ENCODE measurements at places on chromosomes 16 and 17.

DNA sequence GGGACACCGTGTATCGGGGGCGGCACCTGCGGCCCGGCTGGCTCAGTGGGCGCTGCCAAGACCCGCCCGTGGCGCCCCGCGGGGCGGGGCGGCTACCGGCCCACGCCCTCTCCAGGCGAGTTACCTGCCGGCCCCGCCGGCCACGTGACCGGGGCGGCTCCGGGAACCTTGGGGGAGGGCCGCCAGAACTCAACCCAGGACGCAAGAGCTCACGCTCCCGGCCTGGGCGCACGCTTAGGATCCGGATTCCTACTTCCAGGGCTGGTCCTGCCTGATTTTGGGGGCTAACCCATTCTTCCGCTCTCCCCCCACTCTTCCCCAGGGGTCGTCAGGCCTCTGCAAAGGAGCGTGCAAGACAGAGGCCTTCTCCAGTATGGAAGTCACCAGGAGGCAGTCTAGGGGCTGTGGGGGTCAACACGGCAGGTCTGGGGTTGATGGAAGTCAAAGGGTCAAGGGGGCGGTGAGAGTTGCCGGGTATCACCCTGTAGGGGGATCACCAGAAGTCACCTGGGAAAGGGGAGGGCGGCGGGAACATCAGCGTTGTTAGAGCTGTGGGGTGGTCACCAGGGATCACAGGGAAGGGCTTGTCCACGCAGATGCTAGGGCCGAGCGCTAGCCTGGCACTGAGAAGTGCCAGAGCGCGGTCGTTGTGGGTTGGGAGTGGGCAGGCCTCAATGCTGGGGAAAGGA lies 354 bp upstream of the ESRP2 start:
- DNase-seq: peak; percentile 22

DNA sequence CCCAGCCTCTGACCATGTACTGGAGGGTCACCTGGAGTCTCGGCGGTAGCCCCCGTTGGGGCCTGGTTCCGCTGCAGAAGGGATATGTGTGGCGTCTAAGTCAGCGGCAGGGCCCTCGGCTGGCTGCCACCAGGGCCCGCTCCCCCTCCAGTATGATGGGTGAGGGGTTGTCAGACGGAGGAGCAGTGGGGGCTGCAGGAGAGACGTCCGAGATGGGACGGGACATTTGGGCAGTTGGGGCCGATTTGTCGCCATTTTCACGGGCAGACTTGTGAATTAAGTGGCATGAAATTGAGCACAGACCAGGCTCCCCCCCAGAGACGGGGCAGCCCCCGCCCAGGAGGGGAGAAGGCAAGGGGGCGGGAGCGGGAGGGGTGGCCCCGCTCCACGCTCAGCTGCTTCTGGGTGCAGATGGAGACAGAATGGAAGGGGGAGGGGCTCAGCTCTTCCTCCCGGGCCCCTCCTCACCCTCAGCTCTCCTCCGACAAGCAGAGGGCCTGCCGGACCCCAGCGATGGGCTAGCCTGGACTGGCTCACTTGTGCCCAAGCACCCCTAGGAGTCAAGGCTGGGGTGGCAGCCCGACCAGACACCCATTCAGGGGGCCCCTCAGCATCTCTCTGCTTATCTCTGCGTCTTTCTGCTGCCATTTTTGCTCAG lies 52.7 kb upstream of the LHX1 start:
- DNase-seq: no peak

DNA sequence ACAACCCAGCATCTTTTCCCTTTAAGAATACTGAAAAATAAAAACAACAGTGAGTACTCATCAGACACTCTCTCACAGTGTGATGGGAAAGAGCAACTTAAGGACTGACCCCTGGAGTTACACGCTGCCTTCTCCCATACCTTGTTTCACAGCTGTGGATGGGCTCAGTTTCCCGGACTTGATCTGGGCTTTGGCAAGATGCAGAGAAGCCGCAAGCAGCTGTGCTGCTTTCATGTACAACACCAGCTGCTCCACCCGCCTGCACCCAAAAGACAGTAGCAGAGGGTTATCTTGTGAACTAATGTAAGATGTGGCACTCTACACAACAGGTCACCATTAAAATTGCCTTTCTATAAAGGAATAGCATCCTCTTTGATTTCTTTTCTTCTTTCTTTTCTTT lies 32.7 kb upstream of the ALDH3A1 start:
- DNase-seq: no peak

GRCh38 chr16:31148896-31149295 lies 970 bp downstream of the PRSS36 start:
- DNase-seq: no peak

GRCh38 chr16:79047337-79047736 lies 553.2 kb downstream of the MAF start:
- DNase-seq: peak; percentile 5

- no peak for DNase-seq
Measured at GRCh38 chr17:77924757-77925336, 33.7 kb upstream of the TNRC6C start.

- DNase-seq: no peak
Measured at GRCh38 chr16:19919142-19919541, 34.5 kb upstream of the GPRC5B start.

DNA sequence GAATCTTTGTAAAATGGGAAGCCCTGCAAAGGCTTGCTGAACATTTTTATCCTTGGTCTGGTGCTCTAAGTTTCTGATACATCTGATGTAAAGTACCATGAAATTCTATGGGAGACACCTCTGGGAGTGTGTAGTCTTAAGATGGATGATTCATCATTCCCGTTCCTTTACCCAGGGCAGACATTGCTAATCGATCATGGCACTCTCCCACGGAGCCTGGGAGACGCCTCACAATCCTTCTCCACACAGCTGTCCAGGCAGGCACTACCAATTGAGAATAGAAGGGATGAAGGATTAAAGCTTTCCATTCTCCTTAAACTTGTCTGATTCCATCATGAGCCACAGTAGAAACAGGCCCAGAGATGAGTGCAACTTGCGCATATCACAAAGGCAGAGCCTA lies 144.8 kb downstream of the GSG1L start:
- DNase-seq: no peak

- DNase-seq: no peak
Measured at GRCh38 chr17:34366529-34367107, 3.6 kb upstream of the CCL1 start.

DNA sequence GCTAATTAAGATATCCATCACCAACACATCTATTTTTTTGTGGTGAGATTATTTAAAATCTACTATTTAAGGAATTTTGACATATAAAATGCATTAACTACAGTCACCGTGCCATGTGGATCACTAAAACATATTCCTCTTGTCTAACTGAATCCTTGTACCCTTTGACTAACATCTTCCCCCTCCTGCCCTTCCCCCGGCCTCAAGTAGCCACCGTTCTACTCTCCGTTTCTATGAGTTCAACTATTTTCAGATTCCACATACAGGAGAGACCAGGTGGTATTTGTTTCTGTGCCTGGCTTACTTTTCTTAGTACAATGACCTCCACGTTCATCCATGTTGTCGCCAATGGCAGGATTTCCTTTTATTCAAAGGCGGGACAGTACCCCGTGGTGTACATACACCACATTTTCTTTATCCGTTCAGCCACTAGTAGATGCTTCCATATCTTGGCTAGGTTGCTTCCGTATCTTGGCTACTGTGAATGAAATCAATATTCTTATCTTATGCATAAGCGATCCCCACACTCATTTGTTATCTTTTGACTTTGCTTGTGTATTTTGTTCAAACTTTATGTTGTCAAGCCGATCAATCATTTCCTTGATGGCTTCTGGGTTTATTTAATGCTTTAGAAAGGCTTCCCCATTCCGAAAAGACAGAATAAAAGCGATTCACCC lies 134.7 kb downstream of the KCNJ12 start:
- no peak for DNase-seq
